NCI-H524 (cell line): ENCODE measurements at places on chromosomes 6 and 20.

GRCh38 chr6:1538369-1538768 is 71.3 kb upstream of the FOXC1 start:
- DNase-seq, result no peak

GRCh38 chr6:108940741-108941140 is 92.5 kb downstream of the ARMC2 start:
- DNase-seq, result no peak

DNA sequence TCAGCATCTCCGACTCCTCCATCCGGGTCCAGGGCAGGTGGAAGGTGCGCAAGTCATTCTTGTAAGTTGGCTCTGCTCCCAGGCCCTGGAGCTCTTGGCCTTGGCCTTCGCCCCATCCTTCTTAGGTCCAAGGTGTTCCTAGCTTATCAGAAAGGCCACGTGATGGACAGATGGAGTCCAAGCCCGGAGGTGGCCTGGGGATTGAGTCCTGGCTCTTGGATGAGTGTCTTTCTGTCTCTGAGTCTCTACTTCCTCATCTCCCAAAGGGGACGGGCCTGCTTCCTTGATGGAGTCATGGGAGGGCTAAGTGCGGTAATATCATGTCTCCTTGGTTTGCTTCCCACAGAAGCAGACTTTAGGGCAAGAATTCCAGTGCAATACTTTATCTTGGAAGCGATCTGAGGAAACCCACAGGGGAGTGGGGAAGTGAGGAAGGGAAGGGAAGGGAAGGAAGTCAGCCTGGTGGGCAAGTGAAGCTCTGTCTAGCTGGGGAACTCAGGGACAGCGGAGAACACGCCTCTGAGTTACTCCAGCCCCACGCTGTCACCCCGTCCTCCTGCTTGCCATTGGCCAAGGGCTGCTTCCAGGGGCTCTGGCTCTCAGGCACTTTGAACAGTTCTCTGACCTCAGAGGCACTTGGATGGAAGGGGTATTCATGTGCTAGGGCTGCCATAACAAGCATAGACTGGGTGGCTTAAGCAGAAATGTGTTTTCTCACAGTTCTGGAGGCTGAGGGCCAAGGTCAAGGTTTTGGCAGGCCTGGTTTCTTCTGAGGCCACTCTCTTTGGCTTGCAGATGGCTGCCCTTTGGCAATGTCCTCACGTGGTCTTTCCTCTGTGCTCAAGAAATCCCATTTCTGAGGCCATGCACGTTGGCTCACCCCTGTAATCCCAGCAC is 4.8 kb downstream of the LBP start:
- no peak for DNase-seq

DNA sequence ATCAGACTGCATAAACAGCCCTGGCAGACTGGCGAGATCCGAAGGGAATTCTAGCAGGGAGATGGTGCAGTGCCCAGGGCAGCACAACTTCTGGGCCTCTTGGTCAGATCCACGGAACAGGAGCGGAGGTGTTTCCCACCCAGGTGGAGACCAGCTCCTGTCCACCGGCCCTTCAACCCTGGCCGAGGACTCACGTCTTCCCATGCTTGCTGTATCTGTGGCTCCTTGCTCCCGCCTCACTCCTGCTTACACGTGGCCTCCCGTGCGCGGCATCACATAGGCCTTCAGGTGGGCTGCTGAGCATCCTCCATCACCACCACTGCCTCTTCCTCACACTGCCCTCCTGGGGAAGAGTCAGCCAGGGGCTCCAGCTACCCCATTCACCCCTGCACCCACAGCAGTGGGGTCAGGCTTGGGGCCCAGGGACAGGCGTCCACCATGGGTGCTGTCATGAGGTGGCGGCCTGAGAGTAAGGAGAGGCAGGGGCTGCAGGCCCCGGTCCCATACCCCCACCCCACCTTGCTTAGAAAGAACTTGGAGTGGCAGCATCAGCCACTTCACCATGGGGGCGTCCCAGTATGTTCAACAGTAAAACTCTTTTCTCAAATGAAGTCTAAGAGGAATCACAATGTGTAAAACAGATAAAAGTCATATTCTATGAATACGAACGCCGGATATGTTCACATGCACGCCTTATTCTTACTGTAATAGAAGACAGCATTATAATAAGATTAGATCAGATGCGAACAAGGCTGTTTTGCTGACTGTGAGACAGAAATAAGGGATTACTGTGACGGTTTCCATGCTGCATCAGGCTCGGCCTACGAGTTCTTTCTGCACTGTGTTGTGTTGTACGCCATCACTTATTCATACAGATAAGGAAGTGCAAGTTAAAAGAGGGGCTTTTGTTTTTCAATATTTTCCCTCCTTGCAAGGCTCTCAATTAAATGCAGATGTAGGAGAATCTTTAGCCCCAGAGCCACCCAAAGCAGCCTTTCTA is 165.4 kb downstream of the GRM4 start:
- DNase-seq, result no peak

GRCh38 chr20:45419188-45420091 is 3.5 kb downstream of the PIGT start:
- DNase-seq, result no peak

DNA sequence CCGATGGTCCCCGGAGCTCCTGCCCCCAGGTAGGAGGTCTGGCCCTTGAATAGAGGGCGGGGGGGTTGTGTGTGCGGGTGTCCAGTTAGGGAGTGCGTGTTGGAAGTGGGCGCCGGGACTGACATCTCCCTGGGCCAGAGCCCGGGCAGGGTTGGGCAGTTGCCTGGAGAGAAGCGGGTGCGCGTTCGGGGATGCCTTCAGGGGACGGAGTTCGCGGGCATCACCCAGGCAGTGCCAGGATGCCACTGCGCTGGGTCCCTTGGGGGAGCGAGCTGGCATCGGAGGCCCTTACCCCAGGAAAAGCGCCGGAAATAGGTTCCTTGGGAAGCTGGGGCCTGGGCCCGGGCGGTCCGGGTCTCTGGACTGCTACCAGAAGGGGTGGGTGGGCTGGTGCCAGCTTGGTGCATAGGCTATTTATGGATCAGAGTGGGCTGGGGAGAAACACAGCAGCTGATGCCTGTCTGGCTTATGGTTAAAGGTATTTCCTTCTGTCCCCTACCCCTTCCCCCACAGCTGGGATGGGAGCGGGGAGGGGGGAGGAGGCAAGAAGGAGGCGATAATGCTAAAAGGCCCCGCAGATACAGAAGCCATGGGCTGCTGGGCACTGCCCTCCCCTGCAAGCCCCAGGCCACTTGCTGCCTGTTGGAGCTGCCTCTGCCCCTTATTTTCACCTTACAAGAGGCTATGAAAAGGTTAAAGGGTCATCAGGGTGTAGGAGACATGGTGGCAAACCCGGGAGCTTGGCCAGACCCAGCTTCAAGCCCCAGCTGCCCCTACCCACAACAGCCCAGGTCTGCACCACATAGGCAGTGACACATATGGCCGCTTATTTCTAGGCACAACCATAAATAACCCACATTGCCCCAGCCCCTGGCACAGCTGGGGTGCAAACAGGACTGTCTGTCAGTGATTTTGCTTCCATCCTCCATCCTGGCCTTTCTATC is 638 bp downstream of the PACSIN1 start:
- DNase-seq, result no peak

- peak; percentile 78 for DNase-seq
Observed at GRCh38 chr6:42929821-42930360, 611 bp downstream of the CNPY3 start.
